ENCODE measurements at places on chromosomes 13 and 19. TPM values are rescaled to one million over a fixed set of nuclear protein-coding genes. Genes with fewer than 3 reads are reported as not detected.

GRCh38 chr19:17457616-17458015 lies 3.1 kb downstream of the NXNL1 start:
- H3K27ac ChIP-seq, result no peak overlapping the region
- no peaks in the 10 kb centered on the region for H3K36me3 ChIP-seq
- peaks cover 49% of the 10 kb centered on the region for H3K27me3 ChIP-seq
- no peak for DNase-seq
- no peak overlapping the region for H3K4me3 ChIP-seq

GRCh38 chr13:104021806-104022397 lies 955.7 kb upstream of the SLC10A2 start:
- no peak for DNase-seq
- no peaks in the 10 kb centered on the region for H3K27me3 ChIP-seq
- no peak overlapping the region for H3K4me3 ChIP-seq
- no peaks in the 10 kb centered on the region for H3K4me1 ChIP-seq

- H3K27me3 ChIP-seq, result no peaks in the 10 kb centered on the region
- DNase-seq, result peak; percentile 94
- peaks cover 50% of the 10 kb centered on the region for H3K4me1 ChIP-seq
- H3K4me3 ChIP-seq, result peak overlapping the region; percentile 100
- peak overlapping the region; percentile 97 for H3K27ac ChIP-seq
These were observed 11.3 kb downstream of the PEAK3 start for GRCh38 chr19:2270423-2271233.

DNA sequence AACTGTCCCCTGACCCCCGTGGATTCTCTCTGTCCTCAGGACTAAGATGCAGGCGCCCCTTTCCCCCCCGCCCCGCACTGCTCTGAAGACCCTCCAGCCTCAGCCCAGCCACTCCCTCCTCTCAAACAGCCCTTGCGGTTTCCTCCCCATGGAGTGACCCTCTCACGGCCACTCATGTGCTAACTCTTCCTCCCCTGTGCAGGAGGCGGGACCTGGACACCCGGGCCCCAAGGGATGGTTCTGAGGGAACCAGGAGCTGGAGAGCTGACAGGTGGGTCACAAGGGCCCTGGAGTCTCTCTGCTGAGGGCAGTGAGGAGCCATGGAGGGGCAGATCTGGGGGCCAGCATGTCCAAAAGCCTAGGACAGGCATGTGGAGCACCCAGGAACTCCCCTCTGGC lies 1.9 kb downstream of the ISOC2 start:
- H3K27ac ChIP-seq, result peak overlapping the region; percentile 98
- H3K27me3 ChIP-seq, result no peaks in the 10 kb centered on the region
- no peak for DNase-seq

DNA sequence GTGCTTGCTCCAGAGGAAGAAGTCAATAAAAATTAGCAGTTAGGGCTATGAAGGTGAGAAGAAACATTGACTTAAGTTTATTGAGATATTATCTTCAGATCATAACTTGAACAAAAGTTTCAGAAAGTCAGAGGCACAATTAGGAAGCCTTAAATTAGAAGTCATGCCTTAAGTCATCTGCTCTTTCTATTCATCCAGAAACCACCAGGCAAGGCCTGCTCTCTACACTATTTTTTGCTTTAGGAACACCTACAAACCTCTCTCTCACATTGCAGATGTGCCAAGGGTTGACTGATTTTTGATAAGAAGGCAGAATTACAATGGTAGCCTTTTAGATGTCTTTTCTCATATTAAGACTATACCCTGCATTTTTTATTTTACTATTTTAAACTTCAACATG lies 268.7 kb downstream of the SPRY2 start:
- no peaks in the 10 kb centered on the region for H3K27me3 ChIP-seq
- DNase-seq, result no peak
- no peak overlapping the region for H3K27ac ChIP-seq
- H3K4me1 ChIP-seq, result no peaks in the 10 kb centered on the region
- no peak overlapping the region for H3K4me3 ChIP-seq
- no peaks in the 10 kb centered on the region for H3K36me3 ChIP-seq

- H3K27me3 ChIP-seq, result no peaks in the 10 kb centered on the region
- no peaks in the 10 kb centered on the region for H3K4me1 ChIP-seq
- H3K36me3 ChIP-seq, result no peaks in the 10 kb centered on the region
- no peak overlapping the region for H3K27ac ChIP-seq
- no peak overlapping the region for H3K4me3 ChIP-seq
- DNase-seq, result no peak
These were observed 218.0 kb downstream of the IRS2 start for GRCh38 chr13:109568339-109568818.

DNA sequence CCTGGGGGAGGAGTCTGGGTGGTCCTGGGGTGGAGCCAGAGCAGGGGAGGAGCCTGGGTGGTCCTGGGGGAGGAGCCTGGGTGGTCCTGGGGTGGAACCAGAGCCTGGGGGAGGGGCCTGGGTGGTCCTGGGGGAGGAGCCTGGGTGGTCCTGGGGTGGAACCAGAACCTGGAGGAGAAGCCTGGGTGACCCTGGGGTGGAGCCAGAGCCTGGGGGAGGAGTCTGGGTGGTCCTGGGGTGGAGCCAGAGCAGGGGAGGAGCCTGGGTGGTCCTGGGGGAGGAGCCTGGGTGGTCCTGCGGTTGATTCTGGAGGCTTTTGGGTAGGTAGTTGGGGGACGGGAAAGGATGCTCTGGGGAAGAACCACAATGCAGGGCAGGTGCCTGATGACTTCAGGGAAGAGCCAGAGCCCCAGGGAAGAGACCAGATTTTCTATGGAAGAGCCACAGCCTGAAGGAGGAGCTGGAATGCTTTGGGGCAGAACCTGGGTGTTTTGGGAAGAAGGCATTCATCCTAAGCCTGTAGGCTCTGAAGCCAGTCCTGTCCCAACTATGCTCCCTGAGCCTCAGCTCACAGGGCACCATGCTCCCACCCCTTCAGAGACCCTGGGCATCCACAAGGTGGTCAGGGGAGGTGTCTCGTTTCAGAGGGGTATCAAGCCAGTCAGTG lies 15.0 kb downstream of the MRPS12 start:
- DNase-seq, result no peak
- no peaks in the 10 kb centered on the region for H3K27me3 ChIP-seq
- H3K4me3 ChIP-seq, result no peak overlapping the region
- H3K4me1 ChIP-seq, result peaks cover 4% of the 10 kb centered on the region

GRCh38 chr19:16375157-16375935 lies 50.7 kb downstream of the KLF2 start:
- peaks cover 63% of the 10 kb centered on the region for H3K36me3 ChIP-seq
- peaks cover 30% of the 10 kb centered on the region for H3K4me1 ChIP-seq
- no peak overlapping the region for H3K4me3 ChIP-seq
- no peak for DNase-seq
- no peak overlapping the region for H3K27ac ChIP-seq
- H3K27me3 ChIP-seq, result peaks cover 2% of the 10 kb centered on the region

- no peaks in the 10 kb centered on the region for H3K36me3 ChIP-seq
- H3K4me1 ChIP-seq, result no peaks in the 10 kb centered on the region
- no peak overlapping the region for H3K4me3 ChIP-seq
- DNase-seq, result peak; percentile 51
- no peak overlapping the region for H3K27ac ChIP-seq
- H3K27me3 ChIP-seq, result no peaks in the 10 kb centered on the region
These were observed 805.6 kb upstream of the ARGLU1 start for GRCh38 chr13:107373551-107373950.

DNA sequence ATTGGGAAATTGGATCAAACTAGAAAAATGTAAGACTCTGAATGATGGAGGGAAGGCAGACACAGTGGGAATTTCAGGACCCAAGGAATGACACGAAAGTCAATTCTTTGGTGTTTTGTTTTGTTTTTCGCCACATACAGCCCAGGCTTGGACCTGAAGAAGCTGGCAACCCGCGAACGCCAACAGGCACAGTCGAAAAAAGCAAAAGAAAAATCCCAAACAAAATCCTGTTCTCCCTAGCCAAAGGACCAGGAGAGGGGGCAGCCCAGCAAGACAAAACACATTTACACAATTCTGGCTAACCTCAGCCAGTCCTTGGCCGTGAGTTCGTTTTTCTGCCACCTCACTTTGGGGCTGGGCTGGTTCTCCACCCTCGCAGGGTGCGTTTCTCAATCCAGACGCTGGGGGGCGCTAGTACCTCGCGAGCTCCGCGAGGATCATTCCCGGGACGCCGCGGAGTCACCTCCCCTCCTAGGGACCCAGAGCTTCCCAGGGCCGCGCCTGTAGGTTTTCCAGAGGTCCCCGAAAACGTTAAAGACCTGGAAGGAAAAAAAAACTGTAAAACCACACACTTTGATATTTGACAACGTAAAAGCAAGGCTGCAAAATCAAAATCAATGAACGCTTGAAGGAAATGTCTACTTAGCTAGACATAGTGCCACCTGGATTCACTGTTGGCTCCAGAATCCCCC lies 34.9 kb upstream of the TPM4 start:
- H3K36me3 ChIP-seq, result no peaks in the 10 kb centered on the region
- DNase-seq, result peak; percentile 67
- peaks cover 6% of the 10 kb centered on the region for H3K4me1 ChIP-seq
- H3K4me3 ChIP-seq, result no peak overlapping the region
- no peaks in the 10 kb centered on the region for H3K27me3 ChIP-seq

- H3K4me1 ChIP-seq, result no peaks in the 10 kb centered on the region
- peak; percentile 9 for DNase-seq
- H3K36me3 ChIP-seq, result no peaks in the 10 kb centered on the region
- no peak overlapping the region for H3K27ac ChIP-seq
- no peaks in the 10 kb centered on the region for H3K27me3 ChIP-seq
These were observed 2.6 kb downstream of the ACSBG2 start for GRCh38 chr19:6138066-6138465.

GRCh38 chr19:8695501-8695900 lies 3.1 kb downstream of the ACTL9 start:
- H3K4me3 ChIP-seq, result no peak overlapping the region
- no peaks in the 10 kb centered on the region for H3K27me3 ChIP-seq
- DNase-seq, result no peak
- H3K36me3 ChIP-seq, result no peaks in the 10 kb centered on the region

DNA sequence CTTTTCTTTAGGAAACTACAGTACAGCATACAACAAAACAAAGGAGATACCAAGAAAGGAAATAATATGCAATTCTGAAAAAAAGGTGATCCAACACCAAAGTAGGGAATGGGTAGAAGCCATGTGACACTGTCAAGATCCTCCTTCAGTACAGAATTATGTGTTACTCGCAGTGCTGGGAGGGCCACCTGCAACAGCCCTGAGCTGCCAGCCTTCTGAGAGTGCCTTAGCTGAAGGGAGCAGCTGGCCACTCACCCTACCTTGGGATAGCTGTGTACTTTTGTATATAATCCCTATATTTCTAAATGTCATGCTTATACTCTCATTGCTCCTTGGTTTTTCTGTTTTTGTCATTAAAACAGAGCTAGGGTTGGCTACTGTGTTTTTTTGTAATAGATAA lies 1518.2 kb upstream of the PCDH20 start:
- no peaks in the 10 kb centered on the region for H3K4me1 ChIP-seq
- no peak for DNase-seq
- H3K36me3 ChIP-seq, result no peaks in the 10 kb centered on the region
- H3K4me3 ChIP-seq, result no peak overlapping the region

DNA sequence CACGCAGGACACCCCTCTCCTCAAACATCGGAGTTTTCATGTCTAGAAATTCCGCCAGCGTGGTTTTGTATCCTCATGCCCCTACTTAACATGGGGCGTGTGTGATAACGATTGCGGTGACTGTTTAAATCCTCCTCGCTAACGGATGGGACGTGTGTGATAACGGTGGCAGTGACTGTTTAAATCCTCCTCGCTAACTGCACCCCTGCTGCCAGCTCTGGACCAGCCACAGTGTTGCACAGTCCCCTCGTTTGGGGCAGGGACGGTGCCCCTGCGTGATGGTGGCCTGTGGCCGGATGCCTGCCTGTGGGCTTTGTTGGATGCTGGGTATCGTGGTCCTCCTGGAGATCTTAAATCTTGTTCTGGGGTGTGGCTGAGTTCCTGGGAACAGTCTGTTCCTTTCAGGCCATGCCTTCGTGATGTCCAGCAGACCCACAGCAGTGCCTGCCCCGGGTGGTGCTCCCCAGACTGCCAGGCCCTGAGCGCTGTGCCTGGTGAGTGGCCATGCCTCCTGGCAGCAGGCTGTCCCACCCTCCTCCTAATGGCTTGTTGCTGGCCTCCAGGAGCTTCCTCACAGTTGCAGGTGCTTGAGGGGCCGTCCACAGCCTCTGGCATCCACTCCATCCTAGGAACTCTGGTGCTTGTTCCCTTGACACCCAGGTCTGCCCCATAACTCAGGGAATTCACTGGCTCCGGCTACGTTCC lies 122.5 kb upstream of the MCF2L start:
- H3K4me3 ChIP-seq, result no peak overlapping the region
- no peak overlapping the region for H3K27ac ChIP-seq
- H3K27me3 ChIP-seq, result no peaks in the 10 kb centered on the region
- peaks cover 24% of the 10 kb centered on the region for H3K36me3 ChIP-seq
- peaks cover 16% of the 10 kb centered on the region for H3K4me1 ChIP-seq

GRCh38 chr13:48251611-48252081 lies 18.6 kb downstream of the ITM2B start:
- peak; percentile 91 for DNase-seq
- peaks cover 4% of the 10 kb centered on the region for H3K4me1 ChIP-seq
- H3K27me3 ChIP-seq, result no peaks in the 10 kb centered on the region
- no peak overlapping the region for H3K4me3 ChIP-seq

DNA sequence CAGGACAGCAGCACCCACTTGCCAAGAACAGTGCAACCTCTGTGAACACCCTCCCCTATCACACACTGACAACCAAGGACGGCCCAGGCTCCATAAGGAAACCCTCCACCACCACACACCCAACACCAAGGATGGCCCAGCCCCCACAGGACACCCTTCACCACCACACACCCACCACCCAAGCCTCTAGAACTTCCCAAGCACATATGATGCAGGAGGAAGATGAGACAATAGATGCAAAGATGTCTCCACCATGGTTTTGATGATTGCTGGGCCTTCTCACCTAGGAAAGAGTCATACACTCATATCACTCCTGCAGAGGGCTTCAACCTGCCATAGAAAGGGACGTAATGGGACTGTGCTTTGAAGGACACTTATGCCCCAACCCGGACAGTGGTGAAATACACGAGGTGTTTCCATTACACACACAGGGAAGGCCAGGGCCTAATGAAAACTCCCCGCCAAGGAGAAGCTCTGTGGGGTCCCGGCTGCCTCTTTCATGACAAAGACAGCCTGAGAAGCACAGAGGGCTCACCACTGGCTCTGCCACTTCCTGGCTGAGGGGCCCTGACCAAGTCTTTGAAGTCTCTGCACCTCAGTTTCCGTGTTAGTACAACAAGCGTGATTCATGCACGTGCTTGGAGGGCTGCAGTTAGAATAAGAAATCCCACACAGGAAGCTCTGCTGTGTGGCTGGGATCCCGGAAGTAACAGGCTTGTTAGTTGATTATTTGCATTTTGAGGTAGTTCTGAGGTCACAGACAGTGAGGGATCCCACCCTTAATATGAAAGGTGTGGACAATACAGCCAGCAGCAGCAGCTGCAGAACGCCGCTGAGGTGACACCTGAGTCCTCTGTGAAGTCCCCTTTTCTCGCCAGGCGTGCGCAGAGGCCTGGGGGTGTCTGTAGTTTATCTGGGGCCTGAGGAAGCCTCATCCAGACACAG lies 61.9 kb upstream of the ATP12A start:
- H3K36me3 ChIP-seq, result no peaks in the 10 kb centered on the region
- H3K27ac ChIP-seq, result no peak overlapping the region
- DNase-seq, result peak; percentile 37

Gene KLHL1
- not detected for polyA plus RNA-seq

Gene ZNF878
- 0.31 TPM for polyA plus RNA-seq

Gene ZNF471
- polyA plus RNA-seq, result 13.6 TPM

Gene DPF1
- 3.6 TPM for polyA plus RNA-seq

Gene ZNF616
- 5.6 TPM for polyA plus RNA-seq
